Activated naive CD4-positive, alpha-beta T cell treated with anti-CD3 and anti-CD28 coated beads, Interleukin-2, amount 10 ng/mL, durations not matched to agents 5 hours and 36 hours (primary cell): ENCODE measurements at places on chromosomes 3 and 15. TPM values are rescaled to one million over a fixed set of nuclear protein-coding genes. Genes with fewer than 3 reads are reported as not detected.

Gene WNT7A
- 0.41 TPM for total RNA-seq

Gene TMC3
- not detected for total RNA-seq

Gene CCDC33
- not detected for total RNA-seq

Gene FGD5
- total RNA-seq: 0.67 TPM

Gene EAF1
- total RNA-seq: 30.1 TPM

Gene GHSR
- not detected for total RNA-seq
